NCI-H69 (cell line): ENCODE measurements at places on chromosomes 13 and 19.

- DNase-seq, result no peak
Measured at GRCh38 chr13:91778123-91778522, 379.7 kb downstream of the GPC5 start.

- DNase-seq, result no peak
Measured at GRCh38 chr13:110221406-110222117, 85.4 kb downstream of the COL4A1 start.

- no peak for DNase-seq
Measured at GRCh38 chr13:73254827-73255226, 196.0 kb downstream of the KLF5 start.

GRCh38 chr19:28394725-28395124, 818.2 kb downstream of the UQCRFS1 start:
- DNase-seq, result no peak

DNA sequence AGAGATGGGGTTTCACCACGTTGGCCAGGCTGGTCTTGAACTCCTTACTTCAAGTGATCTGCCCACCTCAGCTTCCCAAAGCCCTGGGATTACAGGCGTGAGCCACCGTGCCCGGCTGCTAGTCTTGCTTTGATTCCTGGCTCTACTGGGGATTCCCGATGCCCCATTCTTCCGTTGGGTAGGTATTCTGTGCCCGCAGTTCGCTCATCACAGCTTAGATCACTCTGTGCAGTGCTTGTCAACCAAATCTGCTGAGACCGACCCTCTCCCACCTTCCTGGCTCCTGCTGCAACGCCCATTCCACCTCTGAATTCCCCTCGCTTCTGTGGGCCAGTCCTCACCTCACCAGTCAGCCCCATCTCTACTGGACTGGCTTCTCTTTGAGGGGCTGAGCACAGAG, 4.6 kb upstream of the ZNF414 start:
- no peak for DNase-seq

- DNase-seq, result no peak
Measured at GRCh38 chr19:53696951-53697350, 65.2 kb downstream of the DPRX start.

- peak; percentile 66 for DNase-seq
Measured at GRCh38 chr19:13588957-13589833, 82.9 kb upstream of the CACNA1A start.

DNA sequence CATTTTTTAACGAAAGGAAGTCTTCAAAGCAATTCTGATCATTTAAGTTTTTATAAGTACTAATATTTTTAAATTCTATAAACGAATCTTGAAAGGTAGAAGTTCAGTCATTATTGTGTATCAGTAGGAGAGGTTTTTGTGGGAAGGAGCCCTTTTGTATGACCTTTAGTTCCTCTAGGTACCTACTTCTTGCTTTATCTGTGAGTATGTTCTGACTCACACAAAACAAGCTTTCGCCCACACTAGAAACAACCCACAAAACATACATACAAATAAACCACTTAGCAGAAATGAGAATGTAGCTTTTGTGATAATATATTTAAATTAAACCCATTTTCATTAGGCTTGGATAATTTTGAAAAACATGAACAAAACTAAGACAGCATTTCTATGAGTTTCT, 27.8 kb downstream of the ERCC5 start:
- no peak for DNase-seq

- DNase-seq, result no peak
Measured at GRCh38 chr13:111314852-111315251, 5.6 kb upstream of the TEX29 start.

DNA sequence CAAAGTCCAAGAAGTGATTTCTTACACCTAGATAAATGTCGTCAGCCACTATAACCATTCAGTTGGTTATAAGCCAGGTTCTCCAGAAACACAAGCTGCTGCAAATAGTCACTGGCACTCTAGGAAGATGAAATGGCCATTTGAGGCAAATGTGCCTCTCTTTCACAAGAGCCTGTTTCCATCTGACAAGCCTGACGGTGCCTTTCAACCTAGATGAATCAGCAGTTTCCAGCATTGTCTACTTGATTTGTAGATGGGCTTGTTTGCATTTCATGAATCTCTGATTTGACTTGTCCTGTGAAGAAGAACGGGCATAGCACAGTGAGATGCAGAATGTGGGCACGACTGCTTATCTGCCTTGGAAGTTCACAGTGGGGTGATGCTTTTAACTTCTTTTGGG, 327.2 kb downstream of the LMO7 start:
- no peak for DNase-seq

GRCh38 chr13:64640002-64640401, 2590.1 kb downstream of the PCDH9 start:
- peak; percentile 83 for DNase-seq

DNA sequence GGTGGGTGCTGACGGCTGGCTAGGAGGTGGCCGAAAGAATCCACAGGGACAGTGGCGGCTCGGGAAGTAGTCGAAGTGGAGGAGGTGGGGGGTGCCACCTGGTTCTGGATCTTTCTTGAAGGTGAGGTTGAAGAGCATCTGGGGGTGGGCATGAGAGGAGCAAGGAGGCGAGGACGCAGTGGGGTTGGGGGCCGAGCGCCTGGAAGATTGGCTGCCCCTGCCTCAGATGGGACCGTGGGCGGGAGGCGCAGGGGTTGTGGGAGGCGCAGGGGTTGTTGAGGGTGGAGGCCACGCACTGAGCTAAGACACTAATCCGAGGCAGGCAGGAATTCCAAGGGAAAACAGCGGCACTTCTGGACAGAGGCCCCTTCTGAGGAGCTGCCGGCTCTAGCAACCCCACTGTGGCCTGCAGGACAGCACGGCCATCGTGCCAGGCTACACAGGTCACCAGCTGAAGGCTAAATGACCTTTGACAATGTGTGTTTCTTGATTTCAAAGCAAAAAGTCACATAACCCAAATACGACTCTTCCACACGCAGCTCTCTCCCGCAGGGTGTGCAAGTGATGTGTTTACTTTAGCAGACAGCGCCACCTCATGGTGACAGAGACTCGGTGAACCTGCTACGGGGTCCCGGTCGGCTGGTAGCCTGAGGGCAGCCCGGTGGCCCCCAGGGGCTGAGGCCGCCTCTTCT, 44.1 kb upstream of the RANBP3 start:
- DNase-seq, result peak; percentile 94

DNA sequence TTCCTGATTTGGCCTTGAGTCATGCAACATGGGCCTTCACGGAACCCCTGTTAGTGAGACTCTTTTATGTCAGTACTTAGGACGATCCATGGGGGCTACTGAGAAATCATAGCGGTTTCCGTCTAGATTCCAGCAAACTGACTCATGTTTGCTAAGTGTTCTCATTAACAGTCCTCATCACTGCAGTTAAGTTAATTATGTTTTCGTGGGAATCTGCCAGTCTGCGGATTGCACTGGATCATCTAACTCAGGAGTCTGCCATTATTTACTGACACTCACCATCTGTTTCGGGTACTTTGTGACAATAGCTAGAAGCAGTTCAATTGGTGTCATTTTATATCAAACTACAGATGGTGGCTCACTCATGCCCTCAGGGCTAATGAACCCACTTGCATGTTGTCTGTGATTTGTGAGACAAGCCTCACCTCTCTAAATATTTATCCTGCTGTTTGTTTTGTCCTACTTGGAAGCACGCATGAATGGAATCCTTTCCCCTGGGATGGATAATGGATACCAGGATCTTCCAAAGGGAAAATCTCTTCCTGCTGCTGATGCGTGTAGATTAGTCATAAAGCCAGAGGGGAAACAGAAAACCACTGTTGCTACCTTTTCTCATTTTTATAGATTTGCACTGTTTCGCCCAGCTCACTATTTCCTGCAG, 61.8 kb downstream of the RAB20 start:
- DNase-seq, result peak; percentile 96

GRCh38 chr19:12938779-12939601, 581 bp downstream of the CALR start:
- peak; percentile 75 for DNase-seq

DNA sequence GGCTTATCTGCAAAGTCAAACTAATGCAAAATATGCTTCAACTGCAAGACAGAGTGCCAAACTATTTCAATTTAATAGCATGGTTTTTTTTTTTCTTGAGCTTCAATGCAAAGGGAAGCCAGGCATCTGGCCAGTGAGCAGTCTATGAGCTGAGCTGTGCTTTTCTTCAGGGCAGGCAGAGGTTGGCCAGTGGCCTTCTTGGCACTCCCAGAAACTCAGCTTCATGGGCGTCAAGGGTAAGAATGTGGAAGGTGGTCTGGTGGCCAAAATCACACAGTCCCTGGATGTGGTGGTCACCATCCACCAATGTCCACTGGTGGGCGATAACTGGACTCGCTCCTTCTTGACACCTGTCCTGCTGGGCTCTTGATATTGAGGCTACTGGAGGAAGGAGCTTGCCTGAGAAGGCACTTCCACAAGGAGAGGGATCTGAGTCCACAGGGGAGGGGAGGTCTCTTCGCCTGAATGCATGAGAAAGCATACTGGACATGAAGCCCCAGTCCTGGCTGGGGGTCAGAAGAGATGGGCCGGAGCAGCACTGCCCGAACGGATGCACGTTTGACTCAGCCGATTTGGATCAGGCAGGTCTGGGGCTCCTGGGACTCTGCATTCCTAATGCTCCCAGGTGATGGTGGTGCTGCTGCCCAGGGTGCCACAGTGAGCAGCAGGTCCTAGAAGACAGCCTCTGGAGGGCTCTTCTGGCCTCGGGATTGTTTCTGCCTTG, 17.1 kb downstream of the COL4A2 start:
- DNase-seq, result no peak

GRCh38 chr13:37067874-37068273, 8.4 kb upstream of the SUPT20H start:
- DNase-seq, result no peak

- no peak for DNase-seq
Measured at GRCh38 chr19:19446655-19447437, 41.4 kb downstream of the GATAD2A start.

GRCh38 chr19:14582894-14583340, at the start of gene CLEC17A:
Gene CLEC17A (plus strand): TSS chr19:14583084. CDS start chr19:14583161, 77 bp downstream.
- no peak for DNase-seq

DNA sequence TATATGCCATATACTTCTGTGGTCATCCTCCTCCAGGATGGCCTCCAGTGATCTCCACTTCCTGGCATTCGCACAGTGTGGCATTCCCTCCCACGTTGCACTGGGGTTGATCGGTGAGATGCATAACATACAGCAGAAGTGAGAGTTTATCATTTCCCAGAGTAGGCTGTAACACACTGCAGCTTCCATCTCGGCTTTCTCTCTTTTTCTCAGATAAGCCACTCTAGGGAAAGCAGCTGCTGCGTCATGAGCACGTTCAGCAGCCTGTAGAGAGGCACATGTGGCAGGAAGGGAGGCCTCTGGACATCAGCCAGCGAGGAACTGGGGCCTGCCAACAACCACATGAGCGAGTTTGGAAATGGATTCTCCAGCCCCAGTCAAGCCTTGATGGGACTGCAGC, 807.1 kb downstream of the DIAPH3 start:
- DNase-seq, result peak; percentile 80

DNA sequence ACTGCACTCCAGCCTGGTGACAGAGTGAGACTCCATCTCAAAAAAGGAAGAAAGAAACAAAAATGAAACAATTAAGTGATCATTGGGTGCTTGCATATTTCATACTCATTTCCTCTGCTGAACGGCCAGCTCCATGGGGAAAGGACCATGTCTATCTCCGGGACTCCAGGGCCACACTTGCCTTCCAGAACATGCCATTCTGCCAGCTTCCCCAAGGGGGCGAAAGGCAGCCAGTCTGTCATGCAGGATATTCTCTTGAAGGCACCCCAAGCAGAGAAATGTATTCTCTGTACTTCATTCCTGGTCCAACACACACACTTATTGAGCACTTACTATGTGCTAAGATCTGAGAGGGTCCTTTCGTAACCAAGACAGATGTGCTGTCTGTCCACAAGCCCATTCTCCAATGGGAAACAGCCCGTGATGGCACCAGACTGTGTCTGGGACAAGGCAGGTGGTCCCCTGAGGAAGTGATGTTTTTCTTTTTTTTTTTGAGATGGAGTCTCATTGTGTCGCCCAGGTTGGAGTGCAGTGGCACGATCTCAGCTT, 10.2 kb upstream of the CARM1 start:
- DNase-seq, result peak; percentile 59

DNA sequence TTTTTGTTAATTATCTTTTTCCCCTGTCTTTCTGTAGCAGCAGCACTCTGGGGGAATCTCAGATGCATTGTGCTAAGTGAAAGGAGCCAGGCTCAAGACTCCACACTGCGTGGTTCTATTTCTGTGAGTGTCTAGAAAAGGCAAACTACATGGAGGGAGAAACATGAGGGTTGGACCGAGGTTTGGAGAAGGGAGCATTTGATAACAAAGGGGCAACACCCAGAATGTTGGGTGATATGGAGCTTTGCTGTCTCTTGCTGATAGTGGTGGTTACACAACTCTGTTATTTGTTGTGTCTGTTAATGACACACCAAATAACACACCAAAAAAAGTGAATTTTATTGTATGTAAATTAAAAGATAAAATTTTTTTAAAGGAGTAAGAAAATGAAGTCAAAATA, 107.8 kb downstream of the COL4A2 start:
- no peak for DNase-seq

- no peak for DNase-seq
Measured at GRCh38 chr13:63167699-63168337, 1752.2 kb upstream of the PCDH20 start.
